ENCODE measurements at places on chromosomes 16 and 17.

DNA sequence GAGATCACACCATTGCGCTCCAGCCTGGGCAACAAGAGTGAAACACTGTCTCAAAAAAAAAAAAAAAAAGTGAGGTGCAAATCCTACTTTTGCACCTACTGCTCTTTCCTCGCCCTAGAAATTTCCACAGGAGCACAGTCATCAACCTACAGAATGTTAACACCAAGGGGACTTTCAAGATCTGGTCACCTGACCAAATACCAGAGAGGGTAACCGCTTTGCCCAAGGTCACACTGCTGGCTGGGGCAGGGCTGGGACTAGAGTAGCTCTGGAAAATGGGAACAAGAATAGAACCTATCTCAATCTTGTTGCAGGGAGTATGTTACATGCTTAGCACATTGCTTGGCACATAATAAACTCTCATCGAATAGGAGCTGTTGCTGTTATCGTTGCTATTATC is 6.3 kb upstream of the MLLT6 start:
- DNase-seq = no peak

DNA sequence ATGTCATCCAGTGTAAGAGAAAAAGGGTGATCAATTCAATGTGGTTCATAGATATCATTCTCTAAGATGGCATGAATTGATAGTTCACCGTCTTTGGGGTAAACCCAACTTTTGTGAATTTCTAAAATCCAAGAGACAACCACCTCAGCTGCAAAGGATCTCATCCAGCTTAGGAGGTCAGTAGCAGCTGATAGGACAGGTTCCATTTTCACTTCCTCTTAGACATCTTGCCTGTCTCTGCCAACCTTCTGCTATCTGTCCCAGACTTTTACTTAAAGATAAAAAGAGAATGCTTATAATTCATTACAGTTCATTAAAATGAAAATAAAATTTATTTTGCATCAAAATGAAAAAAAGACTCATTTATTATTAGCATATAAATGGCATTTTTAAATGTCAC is 468.2 kb downstream of the XYLT1 start:
- no peak for DNase-seq

- DNase-seq = no peak
Observed at GRCh38 chr17:77025781-77026180, 115.0 kb upstream of the SEC14L1 start.

DNA sequence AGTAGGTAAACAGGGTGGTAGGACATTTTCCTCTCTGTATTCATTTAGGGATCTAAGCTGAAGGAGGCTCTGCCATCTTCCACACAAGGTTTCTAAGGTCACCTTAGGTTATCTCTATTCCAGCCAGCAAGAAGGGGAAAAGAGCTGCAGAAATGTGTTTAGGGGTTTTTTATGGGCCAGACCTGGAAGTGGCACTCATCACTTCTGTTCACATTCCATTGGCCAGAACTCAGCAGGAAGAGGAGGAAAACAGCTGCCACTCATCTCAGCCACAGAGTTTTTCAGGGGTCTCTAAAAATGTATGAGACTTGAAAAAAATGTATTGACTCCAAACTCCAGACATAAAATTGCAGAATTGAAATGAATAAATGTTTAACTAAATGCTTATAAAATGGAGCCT is 65.8 kb downstream of the FTO start:
- DNase-seq = no peak
